Left hindlimb (tissue), 1 donor: ENCODE measurements at places on chromosomes 16 and 17.

DNA sequence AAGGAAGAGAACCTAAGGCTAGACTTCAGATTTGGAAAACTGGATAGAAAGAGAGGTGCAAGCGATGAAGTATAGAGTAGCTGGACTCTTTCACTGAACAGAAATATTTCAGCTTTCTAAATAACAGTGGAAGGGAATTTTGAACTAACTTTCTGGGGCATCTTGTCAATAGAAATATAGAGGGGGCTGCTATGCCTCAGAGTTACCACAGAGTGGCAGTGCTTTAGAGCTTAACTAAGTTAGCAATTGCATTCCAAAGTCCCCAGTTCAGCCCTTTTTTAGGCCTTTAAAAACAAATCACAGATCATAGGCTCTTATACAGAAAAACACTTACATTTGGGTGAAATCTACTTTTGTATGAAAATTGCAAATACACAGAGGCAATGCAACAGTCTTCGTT is 154.2 kb upstream of the CDH8 start:
- no peak for DNase-seq

- peak; percentile 50 for DNase-seq
These were observed 120.5 kb downstream of the ZFHX3 start for GRCh38 chr16:72927199-72928089.

- no peak for DNase-seq
These were observed 69.6 kb upstream of the GAS7 start for GRCh38 chr17:10268005-10268404.

GRCh38 chr17:12591021-12591735 is 74.5 kb upstream of the MYOCD start:
- no peak for DNase-seq

DNA sequence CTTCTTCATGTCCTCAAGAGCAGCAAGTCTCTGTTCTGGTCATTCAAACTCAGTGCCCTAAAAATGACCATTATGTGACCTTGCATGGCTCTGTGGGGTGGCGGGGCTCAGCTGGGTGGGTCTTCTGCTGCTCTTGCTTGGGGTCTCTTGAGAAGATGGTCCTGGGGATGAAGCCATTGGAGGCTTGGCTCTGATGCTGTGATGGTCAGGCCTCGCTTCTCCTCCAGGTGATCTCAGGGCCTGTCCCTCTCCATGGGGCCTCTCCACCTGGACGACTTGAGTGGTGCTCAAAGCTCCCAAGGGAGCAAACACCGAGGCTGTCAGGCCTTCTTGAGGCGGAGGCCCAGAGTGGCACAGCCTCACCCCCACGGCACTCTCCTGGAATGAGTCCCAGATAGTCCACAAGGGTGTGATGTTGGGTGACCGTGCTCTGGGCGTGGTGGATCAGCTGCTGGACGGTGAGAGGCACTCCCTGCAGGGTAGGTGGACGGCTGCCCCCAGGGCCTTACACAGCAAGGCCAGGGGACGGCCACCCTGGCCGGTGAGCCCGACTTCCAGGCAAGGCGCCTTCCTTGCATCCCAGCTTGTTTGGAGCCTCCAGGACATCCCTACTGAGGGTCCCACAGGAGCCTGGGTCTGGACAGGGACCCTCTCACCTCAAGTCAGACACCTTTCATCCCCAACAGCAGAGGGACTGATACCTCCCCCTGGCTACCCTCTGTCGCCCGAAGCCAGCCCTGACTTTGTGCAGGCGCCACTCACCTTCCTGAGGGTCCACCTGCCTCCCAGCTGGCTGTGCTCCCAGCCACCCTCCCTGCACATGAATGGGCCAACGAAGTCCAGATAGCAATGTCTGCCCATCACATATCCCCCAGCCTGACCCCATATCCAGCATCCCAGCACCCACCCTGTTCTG is 48.7 kb downstream of the USP22 start:
- DNase-seq, result peak; percentile 15

DNA sequence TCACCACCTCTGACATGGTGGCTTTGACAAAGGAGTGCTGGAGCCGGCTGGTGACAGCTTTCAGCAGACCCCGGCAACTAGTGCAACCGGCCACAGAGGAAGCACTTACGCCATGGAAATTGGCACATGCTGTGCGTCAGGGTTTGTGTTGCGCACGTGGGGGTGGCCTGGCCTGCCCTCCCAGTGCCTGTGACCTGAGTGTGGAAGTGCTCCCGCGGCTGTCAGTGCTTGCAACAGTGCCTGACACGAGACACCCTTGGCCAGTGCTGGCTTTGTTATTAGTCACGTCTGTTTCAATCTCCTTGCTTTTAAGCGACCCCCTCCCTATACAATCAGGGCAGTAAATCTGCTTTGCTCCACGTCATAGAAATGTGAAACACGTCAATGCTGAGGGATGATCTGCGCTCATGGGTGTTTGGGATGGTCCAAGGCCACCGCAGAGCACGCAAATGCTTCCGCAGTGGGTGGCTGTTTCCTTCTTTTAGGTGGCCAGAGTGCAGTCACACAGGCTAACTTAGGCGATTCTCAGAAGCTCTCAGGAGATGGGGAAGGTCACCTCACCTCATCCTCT is 64.3 kb downstream of the PGS1 start:
- peak; percentile 69 for DNase-seq

DNA sequence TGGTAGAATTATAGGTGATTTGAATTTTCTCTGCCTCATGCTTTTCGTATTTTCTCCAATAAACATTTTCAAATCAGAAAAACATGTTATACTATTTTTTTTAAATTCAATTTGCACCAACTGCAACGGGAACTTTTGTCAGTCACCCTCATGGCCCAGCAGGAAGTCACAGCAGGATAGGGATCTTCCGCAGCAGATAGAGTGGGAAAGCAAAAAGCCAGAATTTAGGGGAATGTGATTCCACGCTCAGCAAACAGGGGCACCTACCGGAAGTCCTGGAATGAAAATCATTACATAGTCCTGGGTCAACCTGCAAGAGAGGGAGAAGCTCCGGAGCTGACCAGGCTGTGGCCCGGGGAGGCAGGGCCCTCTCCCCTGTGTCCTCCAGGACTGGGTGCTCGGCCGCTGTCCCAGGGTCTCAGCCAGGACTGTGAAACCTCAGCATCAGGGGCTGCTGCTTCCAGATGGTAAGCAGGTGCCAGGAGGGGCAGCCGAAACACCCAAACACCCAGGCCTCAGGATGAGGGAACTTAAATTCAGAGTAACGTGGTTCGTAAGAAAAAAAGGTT is 3.9 kb downstream of the SLC47A2 start:
- DNase-seq, result no peak

GRCh38 chr16:57133031-57133430 is 40.6 kb downstream of the CPNE2 start:
- no peak for DNase-seq

DNA sequence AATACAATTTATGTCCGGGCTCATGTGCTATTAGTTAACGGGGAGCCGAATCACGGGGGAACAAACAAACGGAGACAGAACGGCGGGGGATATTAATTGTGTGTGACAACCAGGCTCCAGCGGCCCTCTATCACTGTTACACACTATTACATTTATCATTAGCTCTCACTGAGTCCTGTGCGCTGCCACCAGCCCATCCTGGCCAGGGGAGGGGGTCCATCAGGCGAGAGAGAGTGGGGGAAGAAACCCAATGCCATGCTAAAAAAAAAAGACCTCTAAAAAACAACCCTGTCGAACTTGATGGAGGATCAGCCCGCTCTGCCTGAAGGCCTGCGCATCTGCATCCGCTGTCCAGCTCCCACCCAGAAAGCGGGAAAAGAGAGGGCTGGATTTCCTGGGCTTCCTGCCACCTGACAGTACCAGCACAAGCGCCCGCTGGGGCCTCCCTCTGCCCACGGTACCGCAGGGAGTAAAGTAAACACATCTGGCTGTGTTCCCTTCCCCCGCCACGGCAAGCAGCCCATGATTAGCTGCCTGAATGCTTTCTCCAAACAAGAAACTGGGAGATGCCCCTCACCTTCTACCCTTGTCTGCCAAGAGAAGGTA is 41.7 kb downstream of the PIPOX start:
- DNase-seq, result no peak

DNA sequence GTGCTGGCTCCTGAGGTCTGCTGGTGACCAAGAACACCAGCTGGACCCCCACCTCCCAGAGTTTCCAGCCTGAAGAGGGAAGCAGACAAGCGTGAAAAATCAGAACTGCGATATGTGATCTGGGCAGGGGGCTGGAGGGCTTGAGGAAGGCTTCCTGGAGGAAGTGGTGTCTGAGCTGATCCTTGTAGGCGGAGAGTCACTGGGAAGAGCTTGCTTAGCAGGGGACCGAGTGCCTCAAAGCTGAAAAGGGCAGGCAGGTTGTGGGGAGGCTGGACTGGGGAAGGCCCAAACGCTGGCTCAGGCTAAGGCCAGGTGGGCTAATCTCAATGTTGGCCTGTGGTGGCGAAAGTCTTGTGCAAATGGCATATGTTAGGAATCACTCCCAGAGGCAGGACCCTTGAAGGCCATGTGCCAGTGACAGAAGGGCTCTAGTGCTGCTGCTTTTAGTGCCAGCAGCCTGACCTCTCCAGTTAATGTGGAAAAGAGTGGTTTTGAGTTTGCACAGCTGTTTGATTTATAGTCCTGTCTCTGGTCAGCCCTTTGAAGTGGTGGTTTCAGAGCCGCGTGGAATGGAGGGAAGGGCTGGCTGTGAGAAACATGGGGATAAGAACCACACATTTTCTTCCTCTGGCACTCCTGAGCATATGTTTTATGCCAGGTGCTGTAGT is 85.3 kb upstream of the LGALS9 start:
- DNase-seq, result no peak

GRCh38 chr16:68083861-68084503 is 1.2 kb upstream of the NFATC3 start:
- peak; percentile 57 for DNase-seq

DNA sequence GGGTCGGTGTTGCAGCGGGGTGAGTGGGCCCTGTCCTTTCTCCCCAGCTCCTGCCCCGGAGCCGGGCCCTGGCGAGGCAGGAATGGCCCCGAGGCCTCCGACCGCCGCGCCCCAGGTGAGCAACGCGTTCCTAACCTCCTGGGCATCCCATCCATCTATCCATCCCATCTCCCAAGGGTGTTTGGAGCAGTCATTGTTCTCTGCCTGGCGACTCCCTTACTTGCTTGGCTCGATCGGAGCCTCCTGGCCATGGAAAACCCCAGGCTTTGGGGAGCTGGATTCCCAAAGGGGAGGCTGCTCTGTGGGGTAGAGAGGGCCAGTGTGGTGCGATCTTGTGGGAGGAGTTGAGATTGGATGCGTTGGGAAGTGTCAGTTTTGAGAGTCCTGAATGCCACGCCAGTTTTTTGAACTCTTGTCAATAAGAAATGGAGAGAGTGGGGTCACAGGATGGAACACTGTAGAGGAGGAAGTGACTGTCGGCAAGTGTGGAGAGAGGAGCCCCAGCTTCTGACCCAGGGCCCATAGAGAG is 684 bp downstream of the ZFP90 start:
- DNase-seq, result no peak

GRCh38 chr16:46859719-46860152 is 24.4 kb upstream of the GPT2 start:
- no peak for DNase-seq

- no peak for DNase-seq
These were observed 231.1 kb upstream of the NLRP1 start for GRCh38 chr17:5815396-5815795.

DNA sequence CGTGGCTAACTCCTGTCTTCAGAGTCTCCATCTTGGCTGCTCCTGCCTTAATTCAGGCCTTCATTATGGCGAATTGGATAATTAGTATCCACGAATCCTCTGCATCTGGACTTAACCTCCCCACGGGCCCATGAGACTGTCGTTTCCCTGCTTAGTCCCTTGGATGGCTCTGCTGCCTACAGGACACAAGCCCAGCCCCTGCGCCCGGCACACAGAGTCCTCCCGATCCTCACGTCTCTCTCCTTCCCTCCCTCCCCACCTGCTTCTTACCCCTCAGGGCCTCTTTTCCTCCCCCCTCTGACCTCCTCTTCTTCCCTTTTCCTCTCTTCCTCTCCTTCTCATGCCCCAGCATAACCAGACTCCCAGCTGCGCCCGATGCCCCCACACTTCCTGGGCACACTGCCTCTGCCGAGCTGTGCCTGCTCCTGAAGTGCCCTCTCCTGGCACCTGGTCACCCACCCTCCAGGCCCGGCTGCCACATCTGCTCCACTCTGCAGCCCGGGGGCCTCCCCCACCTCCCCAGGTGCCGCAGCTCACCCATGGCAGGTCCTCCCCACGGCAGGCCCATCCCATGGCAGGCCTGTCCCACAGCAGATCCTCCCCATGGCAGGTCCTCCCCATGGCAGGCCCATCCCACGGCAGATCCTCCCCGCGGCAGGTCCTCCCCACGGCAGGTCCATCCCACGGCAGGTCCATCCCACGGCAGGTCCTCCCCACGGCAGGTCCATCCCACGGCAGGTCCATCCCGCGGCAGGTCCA is 45.9 kb downstream of the RPH3AL start:
- no peak for DNase-seq

- no peak for DNase-seq
These were observed 12.3 kb downstream of the KANSL1 start for GRCh38 chr17:46180892-46181274.

GRCh38 chr17:21242026-21242697 is 11.0 kb downstream of the NATD1 start:
- no peak for DNase-seq

DNA sequence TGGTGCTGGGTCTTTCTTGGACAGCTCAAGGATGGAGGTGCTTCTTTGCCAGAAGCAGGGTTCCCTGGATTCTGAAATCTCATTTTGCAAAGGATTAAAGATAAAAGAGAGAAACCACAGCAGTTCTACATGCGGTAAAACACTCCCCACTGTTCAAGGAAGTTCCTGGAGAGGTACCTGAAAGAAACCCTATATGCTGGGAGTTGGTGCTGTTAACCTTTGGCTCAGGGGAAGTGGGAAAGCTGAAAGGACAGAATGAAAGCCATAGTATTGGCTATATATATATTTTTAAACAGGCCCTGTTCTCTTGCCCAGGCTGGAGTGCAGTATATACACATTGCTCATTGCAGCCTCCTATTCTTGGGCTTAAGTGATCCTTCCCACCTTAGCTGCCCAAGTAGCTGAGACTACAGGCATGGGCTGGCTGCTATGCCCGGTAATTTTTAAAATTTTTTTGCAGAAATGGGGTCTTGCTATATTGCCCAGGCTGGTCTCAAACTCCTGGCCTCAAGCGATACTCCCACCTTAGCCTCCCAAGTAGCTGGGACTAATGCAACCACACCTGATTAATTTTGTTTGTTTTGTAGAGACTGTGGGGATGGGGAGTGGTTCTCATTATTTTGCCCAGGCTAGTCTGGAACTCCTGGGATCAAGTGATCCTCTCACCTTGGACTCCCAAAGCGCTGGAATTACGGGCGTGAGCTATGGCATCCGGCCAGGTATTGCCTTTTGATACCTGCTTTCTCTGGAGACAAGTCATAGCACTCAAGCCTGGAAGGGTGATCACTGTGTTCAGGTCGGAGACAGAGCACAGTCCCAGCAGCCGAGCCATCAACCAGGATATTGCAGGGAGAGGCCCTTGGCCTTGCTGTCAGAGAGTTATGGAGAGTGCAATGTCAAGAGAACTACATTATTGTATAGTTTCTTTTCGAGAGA is 55.2 kb downstream of the MSI2 start:
- no peak for DNase-seq

DNA sequence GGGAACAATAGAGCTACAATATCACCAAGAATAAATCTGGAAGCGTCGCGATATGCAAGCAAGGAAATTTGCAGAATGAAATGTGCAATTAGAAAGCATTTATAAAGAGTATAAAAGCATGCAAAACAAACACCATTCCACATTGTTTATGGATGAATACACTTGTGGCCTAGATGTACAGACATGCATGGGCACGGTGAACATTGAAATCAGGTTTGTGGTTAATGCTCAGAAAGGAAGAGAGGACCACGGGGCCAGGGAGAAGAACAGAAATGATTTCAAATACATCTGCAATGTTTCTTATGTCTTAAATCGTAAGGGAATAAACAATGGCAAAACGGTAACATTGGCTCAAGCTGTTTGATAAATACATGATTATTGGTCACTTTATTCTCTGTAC is 235.9 kb downstream of the FOXL1 start:
- no peak for DNase-seq
